ENCODE measurements at places on chromosomes 16 and 17.

DNA sequence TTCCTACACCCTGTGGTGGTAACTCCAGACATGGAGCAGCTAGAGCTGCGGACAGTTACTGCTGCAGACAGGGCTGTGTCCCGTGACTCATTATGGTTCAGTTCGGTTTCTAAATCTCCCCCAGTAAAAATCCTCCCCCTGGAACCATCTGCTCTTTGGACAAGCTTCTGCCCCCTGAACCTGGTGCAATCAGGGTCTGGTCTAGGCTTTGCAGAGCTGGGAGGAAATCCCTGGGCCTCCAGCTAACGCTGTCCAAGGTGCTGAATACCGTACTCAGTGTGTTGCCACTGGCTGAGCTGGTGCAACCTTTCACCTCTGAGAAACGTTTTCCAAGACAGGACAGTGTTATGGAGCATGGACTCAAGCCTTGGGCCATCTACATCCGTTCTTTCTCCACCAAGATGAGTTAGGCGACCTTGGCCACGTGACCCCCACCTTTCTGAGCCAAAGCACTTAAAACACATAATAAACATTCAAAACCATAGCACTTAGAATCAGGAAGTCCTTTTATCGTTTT is 142.0 kb downstream of the CPPED1 start:
- DNase-seq: no peak

DNA sequence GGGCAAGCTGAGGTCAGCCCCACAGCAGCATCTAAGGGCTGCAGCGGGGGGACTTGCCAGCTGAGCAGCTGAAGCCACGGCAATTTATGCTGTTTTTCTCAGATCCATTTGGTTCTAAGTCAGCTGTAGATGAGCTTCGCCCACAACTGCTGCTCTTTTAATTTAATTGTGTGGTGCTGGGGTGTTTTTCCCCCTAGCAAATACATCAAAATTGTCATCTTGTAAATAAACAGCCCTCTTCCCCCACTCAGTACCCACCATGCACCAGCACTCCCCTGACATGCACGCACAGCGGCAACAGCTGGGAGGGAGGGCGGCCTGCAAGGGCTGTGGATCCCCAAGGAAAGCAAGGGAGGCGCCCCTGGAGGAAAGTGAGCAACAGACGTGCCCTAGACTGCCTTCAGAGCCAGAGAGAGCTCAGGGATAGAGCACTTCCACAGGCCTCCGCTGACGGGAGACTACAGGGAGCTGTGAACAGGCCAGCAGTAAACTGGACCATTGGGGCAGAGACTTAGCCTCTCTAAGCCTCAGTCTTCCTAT is 149.5 kb downstream of the TMEM132E start:
- no peak for DNase-seq

- DNase-seq: no peak
These were observed 163.7 kb downstream of the CYB561 start for GRCh38 chr17:63282455-63282854.

- DNase-seq: no peak
These were observed 986 bp downstream of the HAPSTR1 start for GRCh38 chr16:9092282-9092977.

- DNase-seq: no peak
These were observed 515.8 kb upstream of the SALL1 start for GRCh38 chr16:51666821-51667220.

- no peak for DNase-seq
These were observed 98.5 kb downstream of the ZNF778 start for GRCh38 chr16:89315791-89316581.

DNA sequence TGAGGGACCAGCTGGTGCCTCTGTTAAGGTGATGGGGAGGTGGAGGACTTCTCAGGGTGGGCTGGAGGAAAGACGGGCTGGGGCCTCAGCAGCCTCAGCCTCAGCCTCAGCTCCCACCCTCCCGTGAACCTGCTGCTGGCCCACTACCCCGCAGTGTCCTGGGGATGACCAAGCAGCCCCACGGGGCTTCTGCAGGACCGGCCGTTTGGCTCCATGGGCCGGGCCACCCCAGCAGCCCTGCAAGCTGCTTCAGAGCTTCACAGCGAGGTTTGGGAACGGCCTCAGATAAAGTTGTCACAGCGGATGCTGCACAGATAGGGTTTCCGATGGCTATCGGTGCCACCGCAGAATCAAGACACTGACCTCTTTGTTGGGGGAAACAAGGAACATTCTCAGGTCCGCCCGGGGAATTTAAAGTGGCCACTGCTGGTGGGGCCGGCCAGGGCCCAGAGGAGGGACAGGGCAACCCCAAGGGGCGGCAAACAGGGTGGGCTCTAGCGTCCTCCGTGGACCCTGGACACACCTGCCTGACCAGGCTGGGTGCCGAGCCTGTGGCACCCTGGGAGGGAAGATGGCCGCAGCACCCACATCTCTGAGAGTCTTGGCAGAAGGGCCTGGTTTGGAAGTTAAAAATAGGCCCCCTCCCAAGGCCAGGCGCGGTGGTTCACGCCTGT is 47.8 kb upstream of the ZC3H18 start:
- no peak for DNase-seq

DNA sequence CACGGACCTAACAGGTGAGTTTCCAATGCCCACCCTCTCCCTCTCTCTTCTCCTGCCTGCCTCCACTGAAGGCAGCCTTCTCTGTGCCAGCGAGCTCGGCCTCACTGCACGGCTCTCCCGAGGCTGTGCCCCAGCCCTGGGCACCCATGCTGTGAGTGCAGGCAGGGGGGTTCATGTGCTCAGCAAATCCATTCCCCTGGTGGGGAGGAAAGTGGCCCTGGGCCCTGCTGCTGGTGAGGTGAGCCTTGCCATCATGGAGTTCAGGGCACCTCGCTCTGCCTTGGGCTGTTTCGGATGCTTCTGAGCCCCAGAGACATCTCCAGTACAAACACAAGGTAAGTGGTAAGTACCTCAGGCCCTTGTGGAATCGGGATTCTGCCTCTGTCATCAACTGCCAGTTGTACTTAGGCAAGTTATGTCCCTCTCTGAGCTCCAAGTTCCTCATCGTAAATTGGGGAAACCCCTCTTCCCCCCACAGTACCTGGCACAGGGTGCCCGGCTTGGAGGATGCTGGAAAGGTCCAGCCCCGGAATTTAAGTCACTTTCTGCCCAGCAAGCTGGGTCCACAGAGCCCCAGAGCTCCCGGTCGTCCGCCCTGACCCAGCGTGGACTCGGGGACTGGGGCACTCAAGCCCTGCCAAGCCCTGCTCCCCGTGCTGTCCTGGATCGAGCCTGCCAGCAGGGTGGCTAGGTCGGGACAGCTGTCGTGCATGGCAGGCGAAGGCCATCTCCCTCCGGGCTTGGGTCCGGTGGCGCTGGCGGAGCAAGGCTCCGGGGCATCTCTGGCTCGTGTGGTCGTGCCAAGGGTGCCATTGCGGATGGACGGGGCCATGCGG is 684 bp upstream of the NUDT16L1 start:
- DNase-seq: no peak

GRCh38 chr16:65308506-65308905 is 186.6 kb upstream of the CDH11 start:
- DNase-seq: no peak

- no peak for DNase-seq
These were observed 36.7 kb downstream of the GRIN2C start for GRCh38 chr17:74822939-74823367.

- peak; percentile 63 for DNase-seq
These were observed 30.5 kb downstream of the SMPD3 start for GRCh38 chr16:68417711-68418301.

DNA sequence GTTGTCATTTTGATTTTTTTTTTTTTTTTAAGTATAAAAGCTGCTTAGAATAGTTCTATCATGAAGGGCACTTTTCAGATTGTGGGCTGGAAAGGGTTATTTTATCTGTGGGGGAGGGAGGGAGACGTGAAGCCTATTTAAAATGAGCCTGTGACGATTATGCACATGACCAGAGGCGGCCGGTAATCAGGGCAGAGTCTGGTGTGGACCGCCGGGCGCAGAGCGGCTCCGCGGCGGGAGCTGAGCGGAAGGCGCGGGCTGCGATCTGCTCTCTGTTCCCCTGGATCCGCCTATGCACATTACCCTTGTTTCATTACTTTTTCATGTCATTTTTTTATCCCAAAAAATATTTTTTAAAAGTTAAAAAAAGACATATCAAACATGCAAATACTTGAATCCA is 23.5 kb downstream of the TMC6 start:
- no peak for DNase-seq

- no peak for DNase-seq
These were observed 255.3 kb downstream of the CPPED1 start for GRCh38 chr16:12548270-12548983.

- DNase-seq: peak; percentile 93
These were observed 338 bp upstream of the RPL19 start for GRCh38 chr17:39199820-39200069.

DNA sequence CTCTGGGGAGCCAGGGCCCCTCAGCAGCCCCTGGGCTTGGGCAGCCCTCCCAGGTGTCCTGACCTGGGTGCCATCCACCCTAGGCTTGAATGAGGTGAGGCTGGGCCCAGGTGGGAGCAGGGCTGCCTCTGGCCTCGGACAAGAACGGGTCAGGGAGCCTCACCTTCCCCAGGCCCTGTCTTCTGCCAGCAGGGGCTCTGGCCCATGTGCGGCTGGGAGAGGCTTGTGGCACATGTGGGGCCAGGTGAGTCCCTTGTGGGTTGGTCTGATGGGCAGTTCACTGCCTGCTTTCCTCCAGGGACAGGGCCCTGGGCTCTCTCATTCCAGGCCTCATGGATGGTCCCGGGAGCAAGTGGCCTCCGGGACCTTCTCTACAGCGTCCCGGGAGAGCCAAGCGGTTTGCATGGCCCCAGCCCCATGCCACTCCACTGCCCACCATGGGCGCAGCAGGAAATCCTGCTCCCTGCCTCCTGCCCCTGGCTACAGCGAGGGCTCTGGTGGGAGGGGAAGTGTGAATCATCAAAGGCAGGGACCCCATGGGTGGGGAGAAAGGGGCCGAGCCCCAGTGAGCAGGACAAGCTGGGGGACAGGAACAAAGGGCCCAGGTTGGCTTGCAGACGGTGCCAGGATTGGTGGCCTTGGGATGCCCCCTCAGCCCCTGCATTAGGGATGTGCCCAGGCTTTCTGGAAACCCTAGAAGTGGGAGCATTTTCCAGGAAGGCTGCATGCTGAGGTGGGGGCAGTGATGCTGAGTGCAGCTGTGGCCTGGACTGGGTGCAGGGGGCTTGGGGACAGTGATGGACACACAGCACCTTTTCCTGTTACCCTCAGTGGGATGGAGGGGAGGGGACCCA is 12.2 kb downstream of the VASN start:
- no peak for DNase-seq

DNA sequence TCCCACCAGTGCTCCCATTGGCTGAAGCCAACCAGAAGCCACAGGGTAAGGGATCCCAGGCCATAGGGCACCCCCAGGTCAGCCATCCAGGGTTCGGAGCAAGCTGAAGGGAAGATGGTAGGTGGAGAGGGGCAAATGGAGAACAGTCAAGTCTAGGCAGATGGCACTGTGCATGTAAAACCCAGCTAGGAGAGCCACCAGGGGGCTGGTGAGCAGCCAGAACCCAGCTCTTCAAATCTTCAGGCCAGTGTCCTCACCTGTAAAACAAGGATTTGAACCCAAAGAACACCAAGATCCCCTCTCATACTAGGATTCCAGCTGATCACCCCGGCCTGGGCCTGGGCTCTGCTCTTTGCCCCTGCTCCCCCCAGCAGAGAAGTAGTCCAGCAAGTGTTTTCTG is 43.5 kb downstream of the GINS3 start:
- no peak for DNase-seq

DNA sequence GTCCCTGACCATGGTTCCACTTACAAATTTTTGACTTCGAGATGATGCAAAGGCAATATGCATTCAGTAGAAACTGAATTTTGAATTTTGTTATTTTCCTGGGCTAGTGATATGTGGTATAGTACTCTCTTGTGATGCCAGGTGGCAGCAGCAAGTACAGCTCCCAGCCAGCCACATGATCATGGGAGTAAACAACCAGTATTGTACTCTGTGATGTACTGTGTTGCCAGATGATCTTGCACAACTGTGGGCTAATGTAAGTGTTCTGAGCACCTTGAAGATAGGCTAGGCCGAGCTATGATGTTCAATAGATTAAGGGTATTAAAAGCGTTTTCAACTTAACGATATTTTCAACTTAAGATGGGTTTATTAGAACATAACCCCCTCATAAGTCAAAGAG is 250.8 kb downstream of the STX8 start:
- no peak for DNase-seq

- no peak for DNase-seq
These were observed 376.1 kb upstream of the RBFOX1 start for GRCh38 chr16:6956511-6956910.

DNA sequence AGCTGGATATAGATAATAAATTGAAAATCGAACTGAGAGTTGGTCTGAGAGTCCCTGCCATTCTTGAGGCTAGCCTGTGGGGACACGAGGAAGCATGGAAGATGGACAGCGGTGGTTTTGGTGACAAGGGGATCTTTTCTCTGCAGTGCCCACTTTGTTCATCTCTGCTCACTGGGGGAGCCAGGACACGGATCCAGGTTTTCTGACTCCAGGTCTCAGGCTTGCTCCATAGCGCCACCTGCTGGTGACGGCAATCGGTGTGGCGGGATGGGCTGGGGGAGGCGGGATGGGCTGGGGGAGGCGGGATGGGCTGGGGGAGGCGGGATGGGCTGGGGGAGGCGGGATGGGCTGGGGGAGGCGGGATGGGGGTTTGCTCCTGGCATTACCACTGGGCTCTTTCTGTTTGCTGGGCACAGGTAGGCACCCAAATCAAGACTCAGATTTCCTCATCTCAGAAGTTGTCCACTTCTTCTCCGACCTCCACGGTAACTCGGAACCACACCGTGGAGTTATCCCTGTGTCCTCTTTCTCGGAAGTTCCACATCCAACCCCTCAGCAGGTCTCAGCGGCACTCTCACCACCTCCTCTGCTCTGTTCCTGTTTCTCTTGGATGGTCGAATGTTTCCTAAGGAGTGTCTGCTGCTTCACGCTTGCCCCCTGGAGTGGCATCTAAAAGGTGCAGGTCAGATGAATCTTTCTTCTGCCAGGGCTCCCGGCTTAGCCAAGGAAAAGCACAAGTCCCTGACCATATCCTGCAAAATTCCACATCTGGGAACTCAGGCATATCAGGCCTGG is 142.4 kb downstream of the CYLD start:
- DNase-seq: no peak

DNA sequence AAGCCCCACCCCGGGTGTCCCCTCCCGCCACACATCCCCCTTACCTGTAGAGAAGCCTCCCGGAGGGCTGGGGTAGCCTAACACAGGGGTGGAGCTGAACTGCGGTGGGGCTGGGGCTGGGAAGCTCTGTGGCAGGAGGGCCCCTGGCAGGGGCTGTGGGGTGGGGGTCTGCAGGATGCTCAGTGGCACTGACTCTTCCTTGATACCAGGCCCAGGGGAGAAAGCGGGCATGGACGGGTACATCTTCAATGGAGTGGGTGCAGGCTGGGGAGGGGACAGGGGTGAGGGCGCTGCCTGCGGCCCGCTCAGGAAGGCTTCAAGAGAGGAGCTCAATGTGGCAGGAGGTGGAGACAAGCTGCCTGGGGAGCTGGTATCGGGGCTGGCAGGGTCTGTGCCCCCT is 16.7 kb downstream of the SREBF1 start:
- no peak for DNase-seq

- DNase-seq: no peak
These were observed 45.9 kb downstream of the SREBF1 start for GRCh38 chr17:17790637-17791464.
